ENCODE measurements at places on chromosomes 6 and 20. TPM values are rescaled to one million over a fixed set of nuclear protein-coding genes. Genes with fewer than 3 reads are reported as not detected.

The KHDC1 gene
- 0.09 TPM for total RNA-seq

The FAM217A gene
- not detected for total RNA-seq

The FOXC1 gene
- 4.4 TPM for total RNA-seq

The ZC2HC1B gene
- total RNA-seq, result not detected

The SNX21 gene
- total RNA-seq, result 11.7 TPM

Measured in dermis lymphatic vessel endothelial cell (primary cell).